ENCODE measurements at places on chromosomes 3 and 15. TPM values are rescaled to one million over a fixed set of nuclear protein-coding genes. Genes with fewer than 3 reads are reported as not detected.

DNA sequence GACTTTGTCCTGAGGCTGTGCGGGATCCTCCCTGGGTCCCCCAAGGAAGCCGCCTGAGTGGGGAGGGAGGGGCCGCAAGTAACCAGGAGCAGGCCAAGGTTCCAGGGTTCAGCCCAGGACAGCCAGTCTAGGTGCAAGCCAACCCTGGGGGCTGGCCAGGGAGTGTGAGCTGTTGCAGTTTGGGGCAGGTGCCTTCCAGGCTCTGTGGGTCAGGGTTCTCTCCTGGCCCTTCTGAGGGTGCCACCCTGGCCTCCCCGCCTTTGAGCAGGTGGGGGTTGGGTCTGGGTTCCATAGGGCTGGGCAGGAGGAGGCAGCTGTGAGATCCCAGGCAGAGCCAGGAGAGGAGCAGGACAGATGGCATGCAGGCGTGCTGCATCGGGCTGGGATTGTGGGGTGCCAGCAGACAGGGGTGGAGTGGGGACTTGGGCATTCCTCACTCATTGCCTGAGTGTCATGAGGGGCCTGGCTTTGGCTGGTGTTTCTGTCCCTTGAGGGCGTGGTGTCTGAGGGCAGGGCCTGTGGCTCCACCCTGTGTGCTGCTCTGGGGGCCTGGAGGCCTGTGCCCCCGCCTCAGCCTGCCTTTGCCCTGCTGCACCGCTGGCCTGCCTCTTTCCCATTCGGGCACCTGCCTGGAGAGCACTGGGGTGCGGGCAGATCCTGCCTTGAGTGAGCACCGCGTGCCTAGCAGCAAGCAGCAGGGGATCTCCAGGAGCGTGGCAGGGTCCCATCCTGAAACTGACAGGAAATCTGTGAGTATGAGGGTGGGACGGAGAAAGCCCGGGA, 18.4 kb downstream of the KLF13 start:
- DNase-seq = no peak

The FBXL22 gene
- 0.23 TPM for total RNA-seq

The CLDN16 gene
- total RNA-seq = not detected

- no peak for DNase-seq
These were observed 328.9 kb upstream of the RBMS3 start for GRCh38 chr3:28951772-28952556.

- no peak for DNase-seq
These were observed 131.3 kb downstream of the TJP1 start for GRCh38 chr15:29690765-29691475.

GRCh38 chr3:148178503-148178902, 519.2 kb upstream of the AGTR1 start:
- no peak for DNase-seq

All from LHCN-M2 (cell line).